ENCODE measurements at places on chromosomes 2 and 18.
A peak's percentile ranks its signal among the peaks of the same experiment; 100 is the strongest.

- DNase-seq: no peak
Measured at GRCh38 chr2:182355815-182356214, 71.0 kb downstream of the PDE1A start.

DNA sequence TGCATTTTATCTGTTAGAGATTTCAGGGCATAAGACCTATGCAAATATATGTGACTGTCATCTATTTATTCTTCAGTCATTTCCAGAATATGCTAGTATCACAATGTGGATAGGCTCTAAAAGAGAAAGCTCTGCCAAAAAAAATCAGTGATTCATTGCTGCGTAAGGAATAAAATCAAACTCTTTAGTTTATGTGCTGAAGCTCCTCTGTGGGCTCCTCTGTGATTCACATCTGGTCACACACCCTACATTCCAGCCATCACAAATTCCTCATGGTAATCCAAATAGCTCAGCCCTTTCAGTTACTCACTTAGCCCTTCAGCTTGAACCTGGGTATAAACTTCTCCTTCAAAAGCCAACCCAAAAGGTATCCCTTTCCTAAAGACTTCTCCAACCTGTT, 21.4 kb downstream of the DLGAP1 start:
- DNase-seq: no peak

DNA sequence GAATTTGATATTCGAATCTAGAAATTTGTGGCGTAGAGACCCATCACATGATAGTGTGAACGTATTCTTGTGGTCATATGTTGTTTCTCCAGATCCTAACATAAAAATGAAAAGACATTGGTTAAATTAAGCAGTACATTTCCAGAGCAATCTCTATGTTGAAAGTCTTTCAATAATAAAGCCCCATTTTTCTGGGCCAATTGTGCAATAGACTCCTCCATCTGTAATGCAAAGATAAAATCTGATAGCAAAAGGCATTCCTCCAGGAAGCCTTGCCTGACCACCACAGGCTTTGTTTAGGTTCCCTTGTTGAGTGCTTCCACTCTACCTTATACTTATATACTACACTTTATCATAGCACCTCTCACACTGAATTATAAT, 31.3 kb downstream of the APOB start:
- no peak for DNase-seq

DNA sequence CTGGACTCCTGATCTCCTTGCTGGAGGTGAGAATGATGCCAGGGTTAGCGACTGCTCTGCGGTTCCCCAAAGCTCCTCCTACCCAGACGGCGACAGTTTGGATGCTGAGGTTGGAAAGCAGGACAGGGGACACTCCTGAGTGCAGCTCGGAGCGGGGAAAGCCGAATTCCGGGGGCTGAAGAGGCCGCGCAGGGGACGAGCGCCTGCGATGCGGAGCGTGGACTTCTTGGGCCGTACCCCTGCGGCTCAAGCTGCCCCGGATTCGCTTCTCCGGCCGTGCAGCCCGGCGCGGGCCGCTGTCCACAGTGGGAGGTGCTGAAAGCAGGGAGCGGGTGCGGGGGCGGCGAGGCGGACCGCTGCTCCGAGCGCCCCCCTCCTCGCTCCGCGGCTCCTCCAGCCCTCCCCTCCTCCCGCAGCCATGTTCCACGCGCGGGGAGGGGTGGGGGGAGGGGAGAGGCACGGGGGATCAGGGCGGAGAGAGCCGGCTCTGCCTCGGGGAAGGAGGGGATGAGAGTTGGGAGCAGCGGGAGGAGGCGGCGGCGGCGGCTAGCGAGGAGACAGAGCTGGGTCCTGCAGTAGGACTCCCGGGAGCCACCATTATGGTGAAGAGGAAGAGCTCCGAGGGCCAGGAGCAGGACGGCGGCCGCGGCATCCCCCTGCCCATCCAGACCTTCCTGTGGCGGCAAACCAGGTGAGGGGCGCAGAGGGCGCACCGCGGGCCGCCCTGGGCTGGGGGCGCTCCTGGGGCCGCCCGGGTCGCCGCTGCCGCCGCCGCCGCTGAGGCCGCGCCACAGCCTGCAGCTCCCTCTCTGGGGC, at the start of gene UNC80:
TSS of gene UNC80 (plus strand) at position 359 of the 816 bp plus-strand sequence. CDS start at position 600, 241 bp downstream.
- DNase-seq: peak; percentile 62

GRCh38 chr18:77461062-77461688, 211.5 kb downstream of the GALR1 start:
- no peak for DNase-seq

DNA sequence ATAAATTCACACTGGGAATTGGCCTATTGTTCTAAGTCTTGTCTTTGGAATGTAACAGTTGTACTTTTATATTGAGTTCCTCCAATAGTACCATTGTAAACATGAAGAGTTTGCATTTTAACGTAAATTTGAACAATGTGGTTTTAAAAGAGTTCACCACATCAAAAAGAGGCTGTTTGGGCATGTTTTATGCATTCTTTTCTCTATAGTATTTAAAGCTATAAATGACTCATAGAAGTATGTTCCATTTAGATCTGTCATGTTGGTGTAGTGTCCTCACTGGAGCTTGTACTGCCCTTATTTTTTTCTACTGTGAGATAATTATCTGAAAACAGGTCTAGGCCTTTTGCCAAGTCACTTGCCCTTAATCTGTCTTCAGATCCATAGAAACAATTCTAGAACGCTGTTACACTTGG, 141.9 kb downstream of the RHBDD1 start:
- peak; percentile 10 for DNase-seq

GRCh38 chr2:233451950-233452349, 97.7 kb downstream of the DGKD start:
- no peak for DNase-seq

GRCh38 chr2:18273205-18273604, 287.2 kb downstream of the RDH14 start:
- DNase-seq: no peak

DNA sequence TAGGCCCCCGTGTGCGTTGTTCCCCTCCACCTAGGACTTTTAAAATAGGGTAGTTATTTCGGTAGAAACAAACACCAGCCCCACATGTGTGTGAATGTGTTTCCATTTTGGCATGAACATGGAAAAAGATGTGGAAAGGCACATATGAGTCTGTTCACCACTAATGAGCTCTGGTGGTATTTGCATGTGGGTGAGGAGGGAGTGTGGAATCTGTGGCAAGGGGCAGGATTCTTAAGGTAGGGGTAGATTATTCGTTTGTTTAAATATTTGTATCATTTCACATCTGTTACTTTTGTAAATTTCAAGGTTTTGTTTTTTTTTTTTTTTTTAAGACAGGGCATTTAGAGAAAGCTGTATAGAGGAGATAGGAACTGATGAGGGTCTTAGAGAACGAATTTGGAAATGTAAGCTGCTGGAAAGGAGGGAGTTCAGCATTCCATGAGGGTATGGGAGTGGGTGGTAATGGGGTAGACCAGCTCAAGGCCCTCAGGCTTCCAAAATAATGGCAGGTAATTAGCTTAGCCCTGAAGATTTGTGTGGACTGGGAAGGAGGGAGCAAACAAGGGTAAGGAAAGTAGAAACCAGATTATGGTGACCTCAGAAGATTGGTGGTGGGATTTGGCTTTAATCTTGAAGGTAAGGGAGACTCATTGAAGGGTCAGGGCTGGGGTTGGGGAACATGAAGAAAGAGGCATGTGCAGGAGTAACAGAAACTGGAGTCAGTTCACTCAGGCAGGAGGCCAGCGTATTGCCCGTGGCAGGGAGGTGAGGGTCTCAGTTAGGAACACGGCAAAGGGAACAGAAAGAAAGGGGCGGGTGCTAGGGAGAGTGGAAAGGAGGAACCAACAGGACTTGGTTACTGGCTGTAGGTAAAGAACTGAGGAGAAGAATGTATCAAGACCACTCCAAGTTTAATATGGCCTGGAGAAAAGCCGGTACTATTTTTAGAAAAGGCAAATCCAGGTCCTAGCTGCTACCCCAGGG, 123.6 kb downstream of the PLB1 start:
- DNase-seq: no peak

GRCh38 chr2:138708682-138709241, 71.4 kb downstream of the NXPH2 start:
- DNase-seq: peak; percentile 41

GRCh38 chr2:197137826-197138477, 172.6 kb downstream of the ANKRD44 start:
- no peak for DNase-seq
